H1 (cell line): ENCODE measurements at places on chromosomes 11 and 22. TPM values are rescaled to one million over a fixed set of nuclear protein-coding genes. Genes with fewer than 3 reads are reported as not detected.

The FOSL1 gene
- total RNA-seq: 6.3 and 7.5 TPM in 2 replicates

The RASGRP2 gene
- 37.9 and 40.6 TPM in 2 replicates for total RNA-seq

DNA sequence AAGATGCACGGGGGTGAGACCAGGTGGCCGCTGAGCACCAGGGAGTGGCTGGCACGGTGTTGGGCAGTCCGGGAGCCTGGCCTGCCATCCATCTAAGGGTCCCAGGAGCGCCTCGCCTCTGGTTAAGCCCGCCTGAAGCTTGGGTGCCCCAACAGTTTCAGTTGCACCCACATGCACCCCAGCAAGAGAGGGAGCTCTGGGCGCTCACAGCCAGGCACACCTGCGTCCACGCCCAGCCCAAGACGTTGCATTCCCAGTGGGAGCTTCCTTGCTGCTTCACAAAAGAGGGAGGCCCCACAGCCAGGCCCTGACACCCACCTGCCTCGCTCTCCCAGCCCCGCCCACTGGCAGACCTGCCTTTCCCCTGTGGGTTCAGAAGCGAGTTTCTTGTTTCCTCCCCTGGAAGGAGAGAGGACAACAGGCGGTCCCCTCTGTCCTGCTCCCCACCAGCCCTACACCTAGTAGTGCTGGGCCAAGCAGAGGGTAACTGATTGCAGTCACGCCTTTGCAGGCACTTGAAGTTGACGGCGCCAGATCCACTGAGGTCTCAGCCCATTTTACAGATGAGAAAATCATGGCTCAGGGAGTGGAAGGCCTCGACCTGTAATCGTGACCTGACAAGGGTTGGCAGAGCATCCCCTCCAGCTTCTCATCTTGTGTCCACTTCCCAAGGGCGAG lies 35.4 kb downstream of the OSBPL5 start:
- H3K4me3 ChIP-seq: no peak overlapping the region
- H3K4me1 ChIP-seq: no peaks in the 10 kb centered on the region; the same call in 1 of the 2 replicates
- no peak for DNase-seq
- no peaks in the 10 kb centered on the region for H3K36me3 ChIP-seq

GRCh38 chr11:80424012-80424695 lies 983.3 kb upstream of the TENM4 start:
- no peak for DNase-seq
- no peaks in the 10 kb centered on the region for H3K36me3 ChIP-seq
- no peaks in the 10 kb centered on the region for H3K27me3 ChIP-seq
